ENCODE measurements at places on chromosomes 2 and 18.

DNA sequence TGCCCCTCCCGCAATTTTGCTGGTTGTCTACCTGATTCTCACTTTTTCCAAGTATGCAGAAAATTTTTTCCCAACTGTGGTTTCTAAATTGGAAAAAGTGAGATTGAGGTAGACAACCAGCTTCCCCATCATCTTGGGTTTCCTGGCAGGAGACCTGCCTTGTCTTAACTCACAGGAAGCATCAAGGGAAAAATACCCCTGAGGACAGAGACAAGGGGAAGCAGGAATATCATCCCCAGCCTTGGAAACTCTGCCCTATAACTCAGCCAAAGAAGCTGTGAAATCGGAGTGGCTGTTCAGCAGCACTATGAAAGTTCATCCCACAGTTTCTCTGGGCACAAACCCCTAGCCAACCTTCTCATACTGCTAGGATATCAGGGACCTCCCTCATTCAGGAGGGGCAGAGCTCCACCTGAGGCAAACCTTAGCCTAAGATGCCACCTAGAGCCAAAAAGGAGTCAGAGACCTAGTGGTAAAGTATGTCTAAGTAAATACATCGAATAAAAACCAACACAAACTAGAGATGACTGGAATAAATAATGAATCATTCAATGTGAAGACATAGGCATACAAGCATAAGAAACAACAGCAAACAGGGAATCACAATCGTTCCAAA is 68.2 kb downstream of the ZSWIM2 start:
- DNase-seq, result no peak

GRCh38 chr2:197101519-197101918 is 175.0 kb upstream of the PGAP1 start:
- no peak for DNase-seq

DNA sequence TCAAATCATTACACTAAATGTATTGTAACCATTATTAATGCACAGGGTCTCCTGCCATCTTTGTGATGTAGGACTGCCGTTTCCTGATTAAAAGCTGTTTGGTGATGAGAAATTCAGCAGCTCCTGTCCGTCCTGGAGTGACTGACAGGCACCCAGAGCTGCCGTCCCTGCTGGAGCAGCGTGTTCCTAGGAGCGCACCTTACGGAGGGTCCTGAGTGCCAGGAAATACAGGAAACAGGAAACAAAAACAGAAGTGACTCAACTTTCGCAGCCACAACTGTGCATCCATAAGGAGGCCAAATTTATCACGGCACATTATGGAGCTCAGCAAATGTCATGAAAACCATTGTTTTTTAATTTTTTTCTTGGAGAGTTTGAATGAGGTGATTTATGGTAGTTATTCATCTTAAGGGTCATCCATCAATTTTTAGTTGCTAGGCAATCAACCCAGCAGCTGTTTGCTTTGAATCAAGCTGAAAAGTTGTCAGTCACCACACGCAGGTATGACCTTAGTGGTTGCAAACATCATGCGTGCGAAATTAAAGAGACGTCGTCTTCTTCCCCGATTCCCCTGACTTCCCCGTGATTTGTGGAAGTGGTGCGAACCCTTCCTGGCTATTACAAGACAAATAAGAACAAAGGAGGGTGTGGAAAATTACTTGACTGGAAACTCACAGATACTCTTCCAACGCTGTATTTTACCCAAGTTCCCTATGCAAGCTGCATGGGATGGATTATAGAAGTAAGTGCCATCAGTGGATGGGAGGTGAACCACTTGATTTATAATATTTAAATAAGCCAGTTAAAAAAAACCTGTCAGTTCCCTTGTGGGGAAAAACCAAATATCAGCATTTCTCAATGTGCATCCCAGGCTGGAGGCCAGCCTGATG is 19.8 kb downstream of the TSHZ1 start:
- no peak for DNase-seq

GRCh38 chr2:608711-609110 is 68.5 kb downstream of the TMEM18 start:
- no peak for DNase-seq

DNA sequence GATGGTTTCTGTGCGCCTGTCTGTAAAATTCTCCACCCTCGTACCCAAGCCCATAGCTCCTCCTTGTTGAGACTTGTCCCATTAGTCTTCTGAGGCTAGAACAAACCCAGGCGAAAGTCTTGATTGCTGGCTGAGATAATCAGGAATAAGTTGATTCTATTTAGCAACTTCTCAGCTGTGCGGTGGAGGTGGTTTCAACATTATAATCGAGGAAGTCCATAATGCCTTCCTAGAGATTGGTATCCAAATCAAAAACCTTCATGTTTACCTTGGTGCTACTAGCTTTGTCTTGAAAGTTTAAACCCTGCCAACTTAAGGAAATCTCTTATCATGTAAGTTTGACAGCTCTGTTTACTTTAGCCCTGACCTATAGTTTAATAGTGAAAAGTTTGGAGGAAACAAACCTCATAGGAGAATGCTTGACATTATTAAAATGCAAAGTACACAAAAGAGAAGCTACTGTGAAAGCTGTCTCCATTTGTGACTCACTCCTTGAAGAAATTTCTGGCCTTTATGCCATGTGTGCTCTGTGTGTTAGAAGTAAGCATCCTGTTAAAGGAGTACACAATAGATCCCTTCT is 36.6 kb upstream of the DSC1 start:
- DNase-seq, result no peak

GRCh38 chr18:34352385-34353163 is 127.9 kb upstream of the NOL4 start:
- no peak for DNase-seq

DNA sequence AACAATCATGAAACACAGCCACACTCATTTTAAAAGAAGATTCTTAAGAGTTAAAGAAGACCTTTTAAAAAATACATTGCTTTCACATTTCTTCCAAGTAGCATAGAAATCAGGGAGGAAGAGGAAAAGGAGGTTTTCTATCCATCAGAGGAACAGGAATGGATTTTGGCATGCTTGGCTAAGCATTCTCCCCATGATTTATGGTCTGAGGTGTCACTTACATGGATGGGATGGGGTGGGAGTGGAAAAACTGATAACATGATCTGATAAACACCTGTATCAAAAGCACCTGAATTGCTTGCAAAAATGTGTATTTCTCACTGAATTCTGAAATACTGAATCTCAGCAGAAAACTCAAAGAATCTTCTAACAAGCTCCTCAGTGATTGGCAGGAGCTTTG is 265.9 kb downstream of the NRXN1 start:
- DNase-seq, result no peak

DNA sequence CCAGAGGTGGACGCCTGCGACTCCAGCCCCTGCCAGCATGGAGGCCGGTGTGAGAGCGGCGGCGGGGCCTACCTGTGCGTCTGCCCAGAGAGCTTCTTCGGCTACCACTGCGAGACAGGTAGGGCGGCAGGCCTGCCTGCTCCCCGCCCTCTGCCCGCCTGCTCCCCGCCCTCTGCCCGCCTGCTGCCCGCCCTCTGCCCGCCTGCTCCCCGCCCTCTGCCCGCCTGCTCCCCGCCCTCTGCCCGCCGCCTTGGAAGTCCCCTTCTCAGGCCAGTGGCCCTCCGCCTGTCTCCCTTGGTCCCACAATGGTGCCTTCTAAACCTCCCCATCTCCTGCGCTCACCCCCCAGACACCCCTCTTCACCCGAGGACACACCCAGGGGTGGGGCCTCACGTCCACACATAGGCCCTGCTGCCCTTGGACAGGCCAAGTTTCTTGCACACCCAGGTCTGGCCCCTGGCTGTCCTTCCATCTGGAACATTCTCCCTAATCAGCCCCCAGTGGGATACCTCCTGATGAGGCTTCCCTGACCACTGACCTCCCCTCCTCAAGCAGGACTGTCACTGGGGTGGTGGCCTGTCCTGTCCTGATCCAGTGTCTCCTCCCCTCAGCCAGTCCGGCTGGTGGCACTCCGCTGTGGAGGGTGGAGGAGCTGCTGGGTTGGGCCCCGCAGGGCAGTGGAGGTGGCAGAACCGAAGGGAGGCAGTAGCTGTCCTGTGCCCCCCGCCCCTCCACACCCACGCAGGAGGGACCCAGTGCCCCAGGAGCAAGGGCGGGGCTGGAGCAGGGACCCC is 37.9 kb downstream of the MTERF4 start:
- DNase-seq, result no peak

DNA sequence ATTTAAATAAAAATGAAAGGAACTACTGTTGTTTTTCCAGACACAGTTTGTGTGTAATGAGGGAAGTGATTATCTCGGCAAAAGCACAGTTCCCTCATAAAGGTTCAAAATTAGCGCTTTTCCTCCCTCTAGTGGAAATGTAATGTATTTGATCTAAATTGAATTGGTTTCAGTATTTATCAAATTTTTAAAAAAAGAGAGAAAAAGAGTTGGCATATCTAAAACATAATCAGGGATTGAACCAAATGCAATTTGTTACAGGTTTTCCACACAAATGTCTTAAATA is 37.5 kb downstream of the CMPK2 start:
- no peak for DNase-seq

DNA sequence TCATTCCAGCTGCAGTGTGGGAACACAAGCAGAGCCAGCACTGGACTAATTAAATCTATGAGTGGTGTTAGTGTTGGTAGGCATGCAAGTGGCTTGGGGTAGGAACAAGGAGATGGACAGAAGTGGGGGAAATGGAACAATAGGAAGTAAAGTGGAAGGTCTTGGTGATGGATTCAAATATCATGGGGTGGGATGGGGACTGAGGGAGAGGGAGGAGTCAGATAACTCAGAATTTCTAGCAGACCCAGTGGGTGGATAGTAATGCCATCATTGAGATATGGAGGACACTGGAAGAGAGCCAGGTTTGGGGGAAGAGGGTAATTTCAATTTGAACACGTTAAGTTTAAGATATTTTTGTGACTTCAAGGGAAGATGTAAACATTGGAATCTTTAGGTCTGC is 2.9 kb upstream of the LNPK start:
- no peak for DNase-seq

DNA sequence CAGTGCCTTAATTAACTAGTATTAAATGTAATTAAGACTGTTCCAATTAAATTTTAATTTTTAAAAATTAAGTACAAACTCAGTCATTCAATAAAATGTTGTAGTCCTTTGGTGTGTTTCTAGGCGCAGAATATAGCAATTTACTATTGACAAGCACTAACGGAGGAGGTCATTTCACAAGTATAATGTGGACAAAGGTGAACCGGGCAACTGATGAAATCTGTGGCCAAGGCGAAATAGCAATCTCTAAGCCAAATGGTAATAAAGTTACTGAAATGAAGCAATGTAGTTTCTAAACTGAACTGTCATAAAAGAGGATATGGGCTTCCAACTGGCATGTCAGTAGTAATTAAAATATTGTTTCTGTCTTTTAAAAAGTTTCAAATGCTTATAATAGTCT is 27.5 kb downstream of the FIGN start:
- no peak for DNase-seq

DNA sequence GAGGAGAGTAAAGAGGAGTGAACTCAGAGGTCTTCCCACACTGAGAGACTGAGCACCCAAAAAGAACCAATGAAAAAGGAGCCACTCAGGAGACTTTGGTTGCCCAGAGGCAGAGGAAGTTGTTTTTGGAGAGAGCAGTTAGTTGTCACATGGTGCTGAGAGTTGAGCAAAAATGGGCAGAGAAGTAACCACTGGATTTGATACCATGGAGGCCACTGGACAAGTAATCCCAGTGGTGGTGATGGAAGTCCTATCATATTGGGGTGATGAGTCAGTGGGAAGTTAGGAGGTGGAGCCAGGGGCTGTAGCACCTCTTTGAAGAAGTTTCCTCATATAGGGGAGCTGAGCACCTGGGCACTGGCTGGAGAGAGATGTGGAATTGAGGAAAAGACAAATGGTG is 235.8 kb downstream of the TPGS2 start:
- no peak for DNase-seq

DNA sequence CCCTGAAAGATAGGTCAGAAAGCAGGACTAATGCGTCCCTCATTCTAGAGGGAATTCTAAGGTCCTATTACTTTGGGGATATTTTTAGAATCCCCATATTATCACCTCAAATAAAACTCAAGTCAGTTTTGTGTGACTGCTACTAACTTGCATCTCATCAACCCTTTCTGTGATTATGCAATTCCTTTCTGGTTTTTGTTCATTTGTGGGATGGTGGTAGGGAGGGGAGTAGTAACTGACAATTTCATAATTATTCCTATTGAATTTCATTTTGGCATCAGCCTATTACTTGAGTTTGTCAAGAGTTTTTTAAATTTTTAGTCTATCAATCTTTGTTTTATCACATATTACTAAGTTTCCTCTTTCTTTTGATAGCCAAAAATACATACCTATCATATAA is 28.4 kb upstream of the TANK start:
- DNase-seq, result no peak

DNA sequence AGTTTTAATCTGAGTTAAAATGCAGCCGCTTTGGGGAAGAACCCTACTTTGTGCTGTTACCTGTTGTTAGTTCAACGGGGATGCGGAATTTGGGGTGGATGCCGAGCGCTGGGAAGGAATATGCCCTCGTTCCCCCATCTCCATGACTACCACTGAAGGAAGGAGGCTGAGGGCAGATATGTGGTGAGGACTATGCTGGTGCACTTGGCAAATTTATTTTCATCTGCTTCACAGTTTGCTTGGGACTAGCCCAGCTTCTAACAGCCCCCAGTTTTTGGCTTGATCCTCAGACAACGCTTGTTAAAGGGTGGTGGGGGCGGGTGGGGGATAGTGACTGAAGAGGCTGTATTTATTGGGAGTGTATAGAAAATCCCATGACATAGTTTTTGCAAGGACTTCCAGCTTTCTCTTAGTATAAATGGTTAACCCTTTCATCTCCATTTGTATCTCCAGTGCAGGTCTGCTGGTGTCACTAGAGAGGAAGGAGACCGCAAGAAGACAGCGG is 100.8 kb downstream of the COLEC12 start:
- no peak for DNase-seq

GRCh38 chr2:111186933-111187332 is 66.2 kb downstream of the BCL2L11 start:
- no peak for DNase-seq

GRCh38 chr18:44946529-44947113 is 265.9 kb downstream of the SETBP1 start:
- DNase-seq, result no peak

DNA sequence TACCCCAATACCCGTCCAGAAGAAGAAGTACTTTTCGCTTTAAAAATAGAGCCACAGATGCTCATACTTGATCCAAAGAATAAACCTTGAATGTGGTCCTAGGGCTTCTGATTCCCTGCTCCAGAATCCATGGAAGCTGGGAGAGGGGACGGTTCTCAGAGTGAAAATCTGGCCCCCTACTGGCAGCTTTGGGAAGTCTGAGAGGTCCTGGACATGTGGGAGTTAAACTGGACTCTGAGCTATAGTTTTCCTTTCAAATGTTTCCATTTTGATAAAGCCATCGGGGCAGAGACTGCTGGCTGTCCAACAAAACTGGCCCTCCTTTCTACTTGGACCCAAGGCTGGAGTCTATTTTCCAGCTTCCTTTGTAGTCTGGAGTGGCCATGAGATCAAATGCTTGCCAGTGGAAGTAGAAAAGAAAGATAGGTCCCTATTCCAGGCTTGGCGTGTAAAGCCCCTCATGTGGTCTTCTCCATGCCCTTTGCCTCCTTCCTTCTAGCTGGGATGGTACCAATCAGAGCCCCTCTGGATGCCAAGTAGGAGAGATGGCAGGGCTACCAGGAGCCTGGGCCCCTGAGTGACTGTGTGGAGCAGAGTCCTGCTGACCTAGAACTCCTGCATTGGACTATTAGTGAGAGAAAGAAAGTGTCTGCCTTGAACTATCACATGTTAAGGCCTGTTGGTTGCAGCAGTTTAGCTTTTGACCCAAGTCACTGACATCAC is 37.7 kb upstream of the TBC1D8 start:
- DNase-seq, result no peak

- no peak for DNase-seq
These were observed 8.7 kb upstream of the MTERF4 start for GRCh38 chr2:241110607-241111439.
